ENCODE measurements at places on chromosomes 13 and 19.
A peak's percentile ranks its signal among the peaks of the same experiment; 100 is the strongest.

DNA sequence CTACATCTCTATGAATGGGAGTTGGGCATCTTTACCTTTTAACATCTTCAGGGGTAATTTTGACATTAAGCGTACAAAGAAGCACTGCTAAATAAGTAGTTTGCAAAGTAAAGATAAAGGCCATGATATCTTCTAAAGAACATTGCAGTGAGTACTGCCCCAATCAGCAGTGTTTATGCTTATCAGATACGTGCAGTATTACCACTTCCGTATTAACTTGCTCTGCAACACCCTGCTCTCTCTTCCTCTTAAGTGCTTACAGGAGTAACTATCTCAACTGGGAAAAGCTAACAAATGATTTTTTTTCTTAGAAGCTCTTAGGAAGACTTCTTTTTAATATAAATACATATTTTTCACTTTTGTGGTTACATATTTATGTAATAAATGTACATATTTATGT is 793.7 kb upstream of the SLC10A2 start:
- DNase-seq = no peak

DNA sequence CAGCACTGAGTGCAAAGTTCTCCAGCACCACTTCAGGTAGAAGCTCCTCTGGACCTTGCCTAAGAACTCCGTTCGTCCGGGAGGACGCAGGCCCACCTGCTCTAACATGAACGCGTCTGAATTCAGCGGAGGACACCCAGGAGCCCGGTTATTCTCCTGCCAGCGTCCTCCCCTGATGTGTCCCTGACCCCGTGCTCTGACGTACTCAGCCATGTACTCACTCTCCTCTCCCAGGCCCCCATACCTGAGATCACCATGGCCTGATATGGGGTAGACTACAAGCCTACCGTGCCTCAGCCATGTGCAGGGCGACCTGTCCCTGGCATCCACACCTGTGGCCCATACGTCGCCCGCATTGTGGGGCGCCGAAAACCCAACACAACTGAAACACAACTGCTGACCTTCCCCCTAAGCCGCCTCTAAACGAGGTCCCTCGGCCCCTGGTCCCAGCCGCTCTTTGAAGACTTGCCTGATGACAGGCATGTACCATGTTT is 744 bp upstream of the ZNF584 start:
- peak; percentile 16 for DNase-seq

DNA sequence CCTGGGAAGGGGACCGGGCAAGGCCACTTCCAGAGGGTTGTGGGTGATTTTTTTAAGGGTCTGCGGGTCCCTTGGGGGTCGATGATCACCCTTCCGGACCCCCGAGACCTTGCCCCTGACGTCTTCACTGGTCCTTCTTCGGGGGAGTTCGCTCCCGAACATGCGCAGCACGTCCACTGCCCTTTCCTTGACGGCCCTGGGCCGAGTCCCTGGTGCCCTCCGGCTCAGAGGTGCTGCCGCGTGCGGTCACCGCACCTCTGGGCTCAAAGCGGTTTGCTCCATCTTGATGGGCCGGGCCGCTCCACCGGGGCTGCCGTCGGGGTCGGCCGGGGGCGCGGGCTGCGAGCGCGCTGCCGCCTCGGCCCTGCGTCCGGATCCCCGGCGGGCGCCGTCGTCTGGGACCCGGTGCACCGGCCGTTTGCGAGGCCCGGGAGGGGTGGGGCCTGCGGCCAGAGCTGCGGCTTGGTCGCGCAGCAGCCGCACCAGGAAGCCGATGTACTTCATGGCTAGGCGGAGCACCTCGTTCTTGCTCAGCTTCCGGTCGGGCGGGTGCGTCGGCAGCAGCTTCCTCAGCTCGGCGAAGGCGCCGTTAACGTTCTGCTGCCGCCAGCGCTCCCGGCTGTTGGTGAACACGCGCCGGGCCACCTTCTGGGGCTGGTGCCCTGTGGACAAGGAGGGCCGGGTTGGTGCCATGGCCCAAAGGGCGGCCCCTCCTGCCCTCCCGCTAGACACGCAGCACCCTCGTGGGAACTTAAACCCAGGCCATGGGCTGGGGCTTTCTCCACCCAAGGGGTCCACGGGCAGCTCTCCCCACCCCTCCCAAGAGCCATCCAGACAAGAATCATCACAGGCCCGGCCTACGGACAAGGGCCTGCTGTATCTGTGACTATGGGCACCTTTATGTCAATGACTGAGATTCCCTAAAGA is 3.3 kb downstream of the LYL1 start:
- no peak for DNase-seq

DNA sequence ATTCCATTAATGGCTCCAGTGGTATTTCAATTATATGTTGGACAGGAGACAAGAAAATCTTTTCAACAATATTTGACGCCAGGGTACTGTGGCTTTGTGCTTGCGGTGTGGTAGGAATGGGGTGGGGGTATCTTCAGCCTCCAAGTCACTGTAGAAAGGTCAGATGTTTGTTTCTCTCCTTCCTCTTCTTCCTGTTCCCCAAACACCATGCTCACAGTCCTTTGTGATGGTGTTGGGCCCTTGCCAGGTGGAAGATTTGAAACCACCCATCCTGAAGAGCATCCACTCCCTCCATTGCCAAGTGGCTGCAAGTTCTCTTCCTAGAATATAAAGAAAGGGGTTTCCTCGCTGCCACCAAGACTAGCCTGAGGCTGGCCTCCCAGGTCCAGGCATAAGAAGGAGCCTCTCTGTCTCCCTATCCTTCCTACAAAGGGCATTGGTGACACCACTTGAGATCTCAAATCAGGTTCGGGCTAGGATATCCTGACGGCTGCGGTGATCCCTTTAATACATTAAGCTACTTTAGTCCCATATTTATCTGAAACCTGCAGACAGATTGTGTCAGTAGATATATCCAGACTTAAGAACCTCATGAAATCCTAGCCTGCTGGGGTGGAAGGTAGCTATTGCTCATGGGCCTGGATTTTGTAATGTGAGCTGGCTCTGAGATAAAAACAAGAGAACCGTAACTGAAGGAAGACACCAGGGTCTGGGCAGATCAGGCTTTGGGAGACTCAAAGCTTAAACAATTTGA is 64.3 kb upstream of the SIAH3 start:
- DNase-seq = no peak

- DNase-seq = no peak
Measured at GRCh38 chr13:97100821-97101220, 106.5 kb upstream of the OXGR1 start.

DNA sequence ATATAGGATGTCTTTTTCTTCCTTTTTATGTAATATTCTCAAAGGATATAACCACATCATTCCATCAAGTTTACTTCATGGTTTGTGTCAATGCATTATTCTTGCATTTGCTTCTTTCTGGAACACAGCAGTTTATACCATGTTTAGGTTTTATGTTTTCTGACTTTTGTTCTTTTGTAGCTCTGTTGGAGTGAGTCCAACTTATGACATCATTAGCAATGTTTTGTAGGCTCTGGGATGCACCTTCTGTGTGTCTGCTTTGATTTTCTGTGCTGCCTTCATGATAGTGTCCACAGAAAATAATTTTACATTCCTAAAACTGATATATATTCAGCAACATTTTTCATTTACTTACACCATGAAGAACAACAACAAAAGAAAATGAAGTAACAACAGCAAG is 68.9 kb downstream of the SHISA2 start:
- DNase-seq = no peak

- peak; percentile 76 for DNase-seq
Measured at GRCh38 chr19:45117167-45117594, 24.2 kb downstream of the PPP1R37 start.

GRCh38 chr13:112446347-112446861 is 70.2 kb downstream of the SPACA7 start:
- no peak for DNase-seq

- DNase-seq = no peak
Measured at GRCh38 chr13:68358294-68358705, 1128.2 kb upstream of the PCDH9 start.

- no peak for DNase-seq
Measured at GRCh38 chr19:5452594-5453565, 2.3 kb upstream of the ZNRF4 start.

- no peak for DNase-seq
Measured at GRCh38 chr19:51367255-51367564, 1.0 kb upstream of the ETFB start.

- DNase-seq = no peak
Measured at GRCh38 chr13:98792785-98793495, 40.5 kb upstream of the SLC15A1 start.

DNA sequence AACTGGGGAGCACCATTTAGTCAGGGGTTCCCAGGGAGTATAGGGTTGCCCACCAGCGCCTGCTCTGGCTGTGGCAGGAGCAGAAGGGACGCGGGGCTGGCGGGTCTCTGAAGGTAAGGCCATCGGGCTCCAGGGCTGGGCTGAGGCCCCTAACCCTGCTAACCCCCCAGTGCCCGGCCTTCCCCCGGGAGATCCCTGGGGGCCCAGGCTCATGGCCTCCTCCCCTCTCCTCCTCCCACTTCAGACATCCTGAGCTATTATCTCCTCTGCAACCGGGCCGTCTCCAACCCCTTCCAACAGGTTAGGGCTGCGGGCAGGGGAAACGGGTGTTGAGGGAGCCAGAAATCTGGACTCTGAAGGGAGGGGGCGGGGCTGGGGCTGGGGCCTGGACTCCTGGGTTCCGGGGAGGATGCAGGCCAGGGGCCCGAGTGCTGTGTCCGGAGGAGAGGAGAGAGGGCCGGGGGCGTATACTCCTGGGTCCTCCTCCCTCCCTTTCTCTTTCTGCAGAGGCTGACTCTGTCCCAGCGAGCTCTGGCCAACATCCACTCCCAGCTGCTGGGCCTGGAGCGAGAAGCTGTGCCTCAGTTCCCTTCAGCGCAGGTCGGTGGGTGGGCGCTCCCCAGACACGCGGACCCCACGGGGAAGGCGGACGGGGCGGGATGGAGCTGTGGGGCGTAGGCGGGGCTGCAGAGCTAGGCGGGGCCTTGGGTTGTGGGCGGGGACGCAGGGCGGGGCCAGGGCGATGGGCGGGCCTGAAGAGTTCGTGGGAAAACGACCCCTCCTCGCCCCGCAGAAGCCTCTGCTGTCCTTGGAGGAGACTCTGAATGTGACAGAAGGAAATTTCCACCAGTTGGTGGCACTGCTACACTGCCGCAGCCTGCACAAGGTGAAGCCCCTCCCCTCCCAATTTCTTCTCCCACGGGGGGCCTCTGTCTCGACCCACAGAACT is 15.3 kb downstream of the TTYH1 start:
- no peak for DNase-seq

DNA sequence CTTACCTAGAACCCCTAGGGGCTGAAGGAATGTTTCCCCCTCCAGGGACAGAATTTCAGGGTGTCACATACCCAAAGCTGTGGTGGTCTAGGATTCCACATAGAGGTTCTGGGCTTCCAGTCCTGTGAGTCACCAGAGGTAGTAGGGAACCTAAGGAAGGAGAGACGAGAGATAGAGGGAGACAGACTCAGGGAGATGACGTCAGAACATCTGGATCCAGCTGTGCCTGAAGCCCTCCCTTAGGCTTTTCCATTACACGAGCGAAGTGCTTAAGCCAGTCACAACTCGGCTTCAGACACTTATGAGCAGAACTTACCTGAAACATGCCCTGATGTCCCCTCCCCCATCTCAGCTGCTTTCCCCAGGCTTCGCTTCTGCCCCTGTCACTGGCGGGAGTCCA is 11.8 kb upstream of the SELENOW start:
- DNase-seq = no peak

GRCh38 chr19:51702103-51702824 is 9.1 kb downstream of the SPACA6 start:
- no peak for DNase-seq

DNA sequence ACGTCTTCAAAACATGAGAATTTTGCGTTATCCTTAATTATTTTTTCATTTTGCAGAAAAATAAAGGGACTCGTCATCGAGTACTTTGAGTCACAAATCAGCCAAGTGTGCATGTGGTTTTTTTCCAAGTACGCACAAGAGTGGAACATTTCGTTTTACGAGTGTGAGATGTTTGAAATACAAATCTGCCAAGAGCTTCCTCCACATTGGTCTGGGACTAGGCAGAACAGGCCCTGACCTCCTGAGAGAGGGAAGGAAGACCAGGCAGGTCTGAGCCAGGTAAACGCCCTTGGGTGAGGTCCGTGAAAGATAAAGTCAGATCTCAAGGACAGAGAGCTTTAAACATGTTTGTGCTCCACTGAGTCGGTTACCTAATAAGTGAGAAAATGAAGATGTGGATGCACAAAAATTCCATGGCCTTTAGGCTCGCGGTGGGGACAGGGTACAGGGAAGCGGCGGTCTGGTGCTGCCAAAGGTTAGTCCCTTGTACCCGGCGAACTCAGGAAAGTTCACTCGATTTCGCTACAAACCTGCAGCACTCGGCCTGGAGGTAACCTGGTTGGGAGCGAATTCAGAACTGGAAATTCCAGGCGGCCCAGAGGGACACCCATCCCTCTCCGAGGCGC is 473 bp upstream of the ITM2B start:
- DNase-seq = peak; percentile 39

DNA sequence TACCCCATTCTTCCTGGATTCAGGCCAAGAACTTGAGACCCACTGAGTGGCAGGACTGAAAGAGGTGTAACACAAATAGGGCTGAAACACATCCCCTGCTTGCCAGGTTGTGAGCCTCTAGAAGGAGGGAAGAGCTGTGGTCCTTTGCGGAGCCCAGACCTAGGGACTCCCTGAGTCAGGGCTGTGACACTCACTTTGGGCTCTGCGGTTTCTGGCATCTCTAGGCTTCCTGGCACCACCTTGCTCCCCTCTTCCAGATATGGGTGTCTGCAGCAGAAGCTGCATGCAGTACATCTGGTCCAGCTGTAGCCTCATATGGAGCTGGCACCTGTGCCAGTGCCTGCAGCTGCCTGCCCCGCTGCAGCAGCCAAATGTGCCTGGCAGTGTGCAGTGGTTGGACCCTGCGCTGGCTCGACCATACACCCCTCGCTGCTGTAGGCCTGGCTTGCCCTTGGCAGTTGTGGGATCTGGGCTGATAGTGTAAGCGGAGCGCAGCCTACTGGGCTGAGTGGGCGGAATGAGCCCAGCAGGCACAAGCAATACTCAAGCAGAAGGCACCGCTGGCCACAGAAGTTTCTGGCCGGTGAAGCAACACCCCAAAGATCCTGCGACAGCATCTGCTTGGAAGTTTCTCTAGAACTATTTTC is 290.4 kb downstream of the SLITRK6 start:
- DNase-seq = no peak

- DNase-seq = no peak
Measured at GRCh38 chr13:76958841-76959432, 10.6 kb downstream of the ACOD1 start.

DNA sequence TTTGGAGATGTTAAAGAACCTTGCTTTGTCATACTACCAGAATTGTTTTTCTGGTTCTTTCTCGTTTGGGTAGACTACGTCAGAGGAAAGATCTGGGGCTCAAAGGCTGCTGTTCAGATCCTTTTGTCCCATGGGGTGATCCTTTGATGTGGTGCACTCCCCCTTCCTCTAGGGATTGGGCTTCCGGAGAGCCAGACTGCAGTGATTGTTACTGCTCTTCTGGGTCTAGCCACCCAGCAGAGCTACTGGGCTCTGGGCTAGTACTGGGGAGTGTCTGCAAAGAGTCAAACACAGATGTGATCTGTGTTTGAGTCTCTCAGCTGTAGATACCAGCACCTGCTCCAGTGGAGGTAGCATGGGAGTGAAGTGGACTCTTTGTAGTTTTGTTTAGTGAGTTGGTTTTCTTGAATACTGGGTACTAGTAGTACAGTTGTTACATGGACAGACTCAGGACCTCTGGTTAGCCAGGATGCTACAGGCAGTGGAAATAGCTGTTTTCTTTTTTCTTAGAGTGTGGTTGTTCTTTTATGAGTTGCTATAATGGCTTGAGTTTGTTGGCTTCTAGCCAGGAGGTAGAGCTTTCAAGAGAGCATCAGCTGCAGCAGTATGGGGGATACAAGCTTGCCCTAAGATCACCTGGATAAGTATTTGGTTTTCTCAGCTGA is 34.4 kb downstream of the DNAJC15 start:
- peak; percentile 45 for DNase-seq

GRCh38 chr19:4371247-4372164 is 28.1 kb downstream of the MPND start:
- no peak for DNase-seq
